Activated CD8-positive, alpha-beta memory T cell treated with anti-CD3 and anti-CD28 coated beads for 1 hour (primary cell): ENCODE measurements at places on chromosomes 3 and 15.

- DNase-seq, result no peak
Observed at GRCh38 chr3:139235192-139235591, 108.6 kb upstream of the MRPS22 start.

- DNase-seq, result no peak
Observed at GRCh38 chr15:92091155-92091734, 237.7 kb downstream of the SLCO3A1 start.

DNA sequence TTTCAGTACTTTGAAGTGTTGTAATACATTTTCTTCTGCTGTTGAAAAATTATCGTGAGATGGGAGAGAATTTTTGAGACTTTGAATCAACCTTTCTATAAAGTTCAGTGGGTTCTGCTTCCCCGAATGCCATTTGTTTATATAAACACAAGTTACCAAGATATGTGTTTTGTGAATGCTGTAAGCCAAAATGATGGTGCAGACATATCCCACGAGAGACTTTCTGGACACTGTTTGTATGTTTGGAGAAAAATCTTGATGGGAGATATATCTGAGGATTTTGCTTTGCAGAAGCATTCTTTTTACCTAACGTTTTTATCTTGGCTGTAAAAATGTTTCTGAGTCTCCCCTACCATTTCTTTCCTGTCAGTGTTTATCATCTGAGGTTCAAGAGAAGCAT lies 526.6 kb upstream of the ZNF717 start:
- no peak for DNase-seq

DNA sequence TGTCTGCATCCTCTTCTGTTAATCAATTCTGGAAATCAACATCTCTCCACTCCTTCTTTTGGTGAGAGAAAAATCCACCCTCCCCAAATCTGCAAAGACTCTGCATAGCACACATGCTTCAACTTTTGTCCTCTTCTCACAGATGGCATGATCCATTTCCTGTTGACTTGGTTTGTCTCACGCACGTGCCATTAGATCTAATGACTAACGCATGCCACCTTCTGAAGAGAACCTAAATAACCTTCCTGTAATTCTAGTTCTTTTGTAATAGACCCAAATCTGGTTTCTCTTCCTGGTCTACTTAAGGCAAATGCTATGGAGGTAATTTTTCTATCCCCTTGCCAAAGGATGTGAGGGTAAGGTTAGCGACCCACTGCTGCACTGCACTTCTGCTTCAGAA lies 51.0 kb upstream of the ATOSA start:
- DNase-seq, result no peak

- DNase-seq, result no peak
Observed at GRCh38 chr15:54519577-54519976, 541.3 kb downstream of the UNC13C start.

DNA sequence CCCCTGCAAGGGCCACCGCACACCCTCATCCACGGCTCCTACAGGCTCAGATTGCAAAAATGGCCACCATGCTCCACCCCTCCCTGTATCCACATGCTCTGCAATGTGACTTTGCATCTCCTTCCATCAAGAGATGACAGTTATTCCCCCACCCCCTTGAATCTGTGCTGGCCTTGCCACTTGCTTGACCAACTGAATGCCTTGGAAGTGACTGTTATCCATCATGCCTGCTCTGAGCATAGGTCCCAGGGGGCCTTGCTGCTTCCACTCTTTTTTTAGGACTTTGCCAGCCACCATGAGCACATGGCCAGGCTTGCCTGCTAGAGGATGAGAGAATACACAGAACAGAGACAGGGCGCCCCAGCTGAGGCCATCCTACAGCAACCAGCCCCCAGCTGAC lies 13.6 kb downstream of the HAPLN3 start:
- DNase-seq, result no peak

DNA sequence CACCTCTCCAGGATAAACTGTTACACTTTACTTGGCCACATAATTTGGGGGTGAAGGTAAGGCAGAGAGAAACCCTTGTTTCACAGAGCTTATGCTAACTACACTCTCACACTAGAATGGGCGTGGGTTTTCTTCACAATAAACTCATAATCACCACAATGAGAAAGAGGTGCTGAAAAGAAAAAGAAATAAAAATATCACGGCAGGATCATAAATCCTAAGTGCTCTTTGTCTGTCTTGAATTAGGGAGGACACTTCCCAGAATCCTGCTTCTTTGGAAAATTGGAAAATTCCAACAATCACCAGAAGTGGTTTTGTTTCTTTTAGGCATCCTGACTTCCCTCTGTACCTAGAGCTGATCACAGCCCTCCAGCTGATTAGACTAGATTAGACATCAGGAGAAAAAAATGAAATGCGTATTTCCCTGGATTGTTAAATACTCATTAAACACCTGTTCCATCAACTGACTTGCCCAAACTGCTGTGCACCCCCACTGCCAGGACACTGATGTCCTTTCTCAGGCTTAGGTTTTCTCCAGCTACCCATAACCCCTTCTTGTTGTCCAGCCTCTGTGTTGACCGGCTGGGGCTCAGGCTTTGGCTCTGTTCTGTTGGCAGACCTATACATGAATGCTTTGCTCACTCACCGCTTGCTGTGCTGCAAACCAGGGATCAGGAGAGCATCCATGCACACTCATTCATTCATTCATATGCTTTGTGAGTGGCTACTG lies 41.6 kb upstream of the ACKR4 start:
- DNase-seq, result no peak

- DNase-seq, result no peak
Observed at GRCh38 chr3:194571491-194572142, 61.6 kb downstream of the TMEM44 start.

DNA sequence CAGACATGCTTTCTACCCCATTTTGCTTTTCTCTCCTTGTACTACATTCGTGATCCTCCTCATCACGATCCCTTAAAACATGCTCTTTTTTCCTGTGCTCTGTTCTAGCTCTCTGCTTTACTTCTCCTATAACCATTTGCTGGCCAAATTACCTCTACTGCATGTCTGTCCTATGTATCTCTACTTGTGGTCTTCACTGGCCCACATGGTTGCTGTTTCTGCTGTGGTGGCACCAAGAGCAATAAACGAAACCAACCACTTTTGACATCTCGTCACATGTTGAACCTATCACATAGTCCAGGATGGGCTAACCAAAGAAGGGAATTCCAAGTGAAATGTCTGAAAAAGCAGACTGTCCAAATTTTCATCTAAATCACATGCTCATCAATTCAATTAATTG lies 115.2 kb downstream of the LEKR1 start:
- DNase-seq, result no peak

DNA sequence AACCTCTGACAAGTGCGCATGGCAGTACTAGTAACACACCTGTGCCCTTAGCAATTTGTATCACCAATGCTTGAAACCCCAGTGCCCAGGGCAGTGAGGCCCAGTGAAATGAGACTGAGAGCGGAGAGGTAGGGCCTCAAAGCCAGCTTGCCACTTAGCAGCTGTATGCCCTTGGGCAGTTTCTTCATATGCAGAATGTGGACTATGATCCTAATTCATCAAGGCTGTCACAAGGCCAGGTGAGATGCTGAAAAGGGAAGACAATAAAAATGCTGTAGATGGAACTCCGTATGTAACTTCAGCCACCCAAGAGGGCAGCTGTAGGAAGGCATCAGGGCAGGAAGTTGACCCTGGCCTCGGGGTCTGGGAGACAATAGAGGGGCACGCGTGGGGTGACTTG lies 74.4 kb downstream of the KY start:
- no peak for DNase-seq

GRCh38 chr15:35394416-35394815 lies 151.5 kb downstream of the DPH6 start:
- no peak for DNase-seq

DNA sequence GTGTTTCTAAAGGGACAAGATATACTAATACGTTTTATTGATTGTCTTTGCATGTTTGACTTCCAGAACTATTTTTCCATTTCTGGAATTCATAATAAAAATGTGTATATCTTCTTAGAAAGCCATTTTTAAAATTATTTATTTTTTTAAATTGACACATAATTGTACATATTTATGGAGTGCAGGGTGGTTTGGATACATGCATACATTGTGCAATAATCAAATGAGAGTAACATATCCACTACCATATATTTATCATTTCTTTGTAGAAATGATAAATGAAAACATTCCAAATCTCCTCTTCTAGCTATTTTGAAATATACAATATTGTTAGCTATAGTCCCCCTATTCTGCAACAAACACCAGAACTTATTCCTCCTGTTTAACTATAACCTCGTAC lies 156.5 kb upstream of the ABI3BP start:
- no peak for DNase-seq

GRCh38 chr15:52247461-52247860 lies 48.1 kb downstream of the MYO5C start:
- DNase-seq, result no peak

DNA sequence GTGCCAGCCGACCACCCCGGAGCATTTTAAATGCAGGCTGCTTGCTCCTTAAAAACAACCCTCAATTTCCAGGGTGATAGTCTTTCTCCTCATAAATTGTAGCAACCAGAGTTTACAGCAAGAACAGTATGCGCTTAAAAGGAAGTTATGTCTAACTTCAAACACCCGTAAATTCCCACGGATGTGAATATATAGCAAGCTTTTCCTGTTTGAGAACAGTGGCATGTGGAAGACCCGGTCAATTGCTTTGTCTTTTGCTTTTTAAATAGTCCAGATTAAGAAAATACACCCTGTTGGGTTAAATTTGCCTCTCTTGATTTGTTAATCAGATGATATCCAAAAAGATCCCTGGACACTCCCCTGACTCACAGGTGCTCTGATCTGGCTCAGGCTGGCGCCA lies 20.8 kb downstream of the MRPS25 start:
- DNase-seq, result no peak

- no peak for DNase-seq
Observed at GRCh38 chr15:91845720-91846119, 7.8 kb upstream of the SLCO3A1 start.

GRCh38 chr15:97153356-97153965 lies 807.0 kb upstream of the ARRDC4 start:
- no peak for DNase-seq

DNA sequence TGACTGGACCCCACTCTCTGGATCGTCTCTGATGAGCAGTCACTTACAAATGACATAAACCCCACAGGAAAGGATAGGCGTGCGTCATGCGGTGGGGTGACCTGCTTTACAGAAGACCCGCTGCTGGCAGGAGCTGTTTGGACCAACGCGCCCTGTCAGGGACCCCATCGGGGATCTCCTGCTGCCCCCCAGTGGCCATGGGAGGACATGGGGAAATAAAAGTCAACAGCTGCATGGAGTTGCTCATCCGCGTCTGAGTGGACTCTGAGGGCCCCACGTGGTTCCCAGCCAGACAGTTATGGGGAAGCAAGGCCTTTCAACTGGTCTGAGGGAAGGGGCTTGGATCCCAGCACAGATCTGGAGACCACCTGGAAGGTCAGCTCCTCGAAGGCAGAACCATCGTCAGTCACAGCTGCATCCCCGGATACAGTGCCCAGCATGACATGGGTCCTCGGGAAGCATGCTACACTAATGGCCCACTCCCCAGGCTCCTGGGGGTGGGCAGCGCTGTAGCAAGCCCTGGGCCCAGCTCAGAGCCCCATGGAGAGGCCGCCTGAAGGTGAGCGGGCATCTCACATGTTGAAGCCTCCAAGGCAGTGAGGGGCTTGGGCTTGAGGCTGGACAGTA lies 32.1 kb downstream of the PTH1R start:
- DNase-seq, result peak; percentile 66

- DNase-seq, result no peak
Observed at GRCh38 chr15:60720086-60720485, 241.1 kb upstream of the ICE2 start.

- no peak for DNase-seq
Observed at GRCh38 chr3:49745986-49746385, 22.2 kb upstream of the GMPPB start.

GRCh38 chr15:63420333-63420747 lies 38.7 kb upstream of the CA12 start:
- DNase-seq, result no peak

GRCh38 chr3:152511904-152512303 lies 243.2 kb downstream of the MBNL1 start:
- DNase-seq, result no peak

GRCh38 chr3:30984855-30985749 lies 90.6 kb upstream of the GADL1 start:
- no peak for DNase-seq

GRCh38 chr3:11662392-11662990 lies 18.8 kb upstream of the VGLL4 start:
- DNase-seq, result no peak

- no peak for DNase-seq
Observed at GRCh38 chr3:186001842-186002241, 64.0 kb upstream of the TRA2B start.

GRCh38 chr3:4220065-4220464 lies 83.1 kb upstream of the SETMAR start:
- no peak for DNase-seq

DNA sequence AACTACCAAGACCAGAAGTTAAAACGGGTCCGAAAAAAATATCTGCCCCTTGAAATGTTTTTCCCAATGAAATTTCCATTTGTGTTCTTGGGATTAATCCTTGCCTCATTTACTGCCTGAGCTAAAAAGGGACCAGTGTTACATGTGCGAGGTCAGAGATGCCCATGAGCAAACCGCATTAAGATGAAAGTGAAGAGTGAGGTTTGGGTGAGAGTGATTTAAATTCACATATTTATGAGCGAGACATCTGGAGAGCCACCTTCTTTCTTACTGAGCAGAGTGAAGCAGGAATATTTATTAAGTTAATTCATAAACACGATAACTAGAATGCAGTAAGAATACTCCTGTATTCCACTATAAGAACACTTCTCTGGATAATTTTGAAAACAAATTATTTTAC lies 41.3 kb downstream of the SRP14 start:
- DNase-seq, result no peak

GRCh38 chr3:120561251-120562045 lies 34.7 kb upstream of the NDUFB4 start:
- peak; percentile 38 for DNase-seq

DNA sequence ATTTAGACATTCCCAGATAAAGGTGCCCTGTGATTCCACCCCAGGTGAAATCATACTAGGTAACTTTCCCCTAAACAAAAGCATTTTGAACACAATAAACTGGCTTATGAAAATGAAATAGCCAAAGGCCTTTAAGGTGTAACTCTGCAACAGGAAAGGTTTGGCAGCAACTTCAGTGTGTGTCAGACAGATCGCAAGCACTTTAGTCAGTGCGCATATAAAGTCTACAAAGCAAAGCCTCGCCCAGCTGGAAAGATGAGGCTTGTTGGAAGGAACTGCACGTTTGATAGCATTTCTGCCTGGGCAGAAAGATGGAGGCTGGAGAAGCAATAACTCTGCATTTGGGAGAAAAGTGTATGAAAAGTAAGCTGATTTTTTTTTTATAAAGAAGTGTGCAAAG lies 57.9 kb downstream of the PRICKLE2 start:
- no peak for DNase-seq

GRCh38 chr15:60964527-60964926 lies 264.6 kb downstream of the RORA start:
- DNase-seq, result no peak

- no peak for DNase-seq
Observed at GRCh38 chr15:74264081-74264501, 28.0 kb downstream of the CCDC33 start.

- DNase-seq, result no peak
Observed at GRCh38 chr3:152331018-152331541, 62.4 kb downstream of the MBNL1 start.
